ENCODE measurements at places on chromosomes 2 and 18.
A peak's percentile ranks its signal among the peaks of the same experiment; 100 is the strongest.

DNA sequence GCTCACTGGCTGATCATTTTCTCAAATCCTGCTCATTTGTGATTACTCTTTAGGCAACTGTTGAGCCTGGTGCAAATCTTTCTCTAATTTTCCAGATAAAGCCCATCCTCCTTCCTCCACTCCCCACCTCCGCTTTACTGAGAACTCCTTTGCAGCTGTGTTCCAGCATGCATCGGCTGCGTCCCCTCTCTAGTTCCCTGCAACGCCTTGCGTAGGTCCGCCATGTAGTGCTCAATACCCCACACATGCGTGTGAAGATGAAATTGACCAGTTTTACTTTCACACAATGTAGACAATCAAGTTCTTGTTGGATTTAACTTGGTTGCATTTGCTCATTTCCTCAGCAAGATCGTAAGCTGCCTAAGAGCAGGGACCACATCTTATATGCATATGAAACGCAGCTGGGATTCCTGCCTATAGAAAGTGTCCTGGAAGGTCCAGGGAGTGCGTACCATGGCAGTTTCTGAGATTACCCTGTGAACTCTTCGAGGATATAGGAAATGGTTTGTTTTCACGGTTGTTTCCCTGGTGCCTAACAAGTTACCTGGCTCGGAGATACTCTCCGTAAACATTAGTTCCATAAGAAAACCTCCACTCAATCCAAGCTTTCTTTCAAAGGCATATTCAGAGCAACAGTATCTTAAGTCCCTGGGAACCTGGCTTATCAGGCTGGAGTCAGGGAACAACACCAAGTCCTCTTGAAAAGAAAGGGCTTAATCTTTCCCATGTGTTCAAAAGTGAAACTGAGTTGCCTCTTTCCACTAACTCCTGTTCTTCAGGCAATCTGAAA is 766.4 kb upstream of the ID2 start:
- DNase-seq = no peak

DNA sequence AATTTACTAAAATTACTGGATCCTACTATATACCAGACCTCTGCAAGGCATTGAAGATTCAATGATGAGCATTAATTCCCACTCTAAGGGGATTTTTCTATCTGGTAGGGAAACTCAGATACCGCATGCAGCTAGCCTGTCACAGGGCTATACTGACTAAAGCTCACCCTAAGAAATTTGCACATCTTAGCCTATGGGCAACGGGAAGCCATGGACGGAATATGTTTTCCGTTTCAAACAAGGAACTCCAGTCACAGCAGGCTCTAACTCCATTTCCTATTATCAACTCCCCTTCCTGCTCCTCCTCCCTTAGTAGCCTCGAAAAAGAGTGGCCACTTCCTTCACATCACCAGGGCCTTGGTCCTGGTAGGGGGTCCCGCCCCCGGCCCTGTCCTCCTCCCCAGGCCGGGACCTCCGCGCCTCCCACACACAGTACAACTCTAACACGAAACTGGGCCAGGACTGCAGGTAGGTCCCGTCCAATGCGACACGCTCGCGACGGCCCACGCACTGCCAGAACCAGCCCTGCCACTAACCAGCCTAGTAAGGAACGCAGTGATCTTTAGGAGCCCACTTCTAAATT is 659 bp upstream of the COX5B start:
- no peak for DNase-seq

GRCh38 chr18:76972241-76972640 is 149.9 kb downstream of the ZNF236 start:
- DNase-seq = no peak

GRCh38 chr2:203484266-203485112 is 50.6 kb downstream of the RAPH1 start:
- DNase-seq = peak; percentile 65

GRCh38 chr2:165462443-165462842 is 7.1 kb upstream of the CSRNP3 start:
- no peak for DNase-seq

DNA sequence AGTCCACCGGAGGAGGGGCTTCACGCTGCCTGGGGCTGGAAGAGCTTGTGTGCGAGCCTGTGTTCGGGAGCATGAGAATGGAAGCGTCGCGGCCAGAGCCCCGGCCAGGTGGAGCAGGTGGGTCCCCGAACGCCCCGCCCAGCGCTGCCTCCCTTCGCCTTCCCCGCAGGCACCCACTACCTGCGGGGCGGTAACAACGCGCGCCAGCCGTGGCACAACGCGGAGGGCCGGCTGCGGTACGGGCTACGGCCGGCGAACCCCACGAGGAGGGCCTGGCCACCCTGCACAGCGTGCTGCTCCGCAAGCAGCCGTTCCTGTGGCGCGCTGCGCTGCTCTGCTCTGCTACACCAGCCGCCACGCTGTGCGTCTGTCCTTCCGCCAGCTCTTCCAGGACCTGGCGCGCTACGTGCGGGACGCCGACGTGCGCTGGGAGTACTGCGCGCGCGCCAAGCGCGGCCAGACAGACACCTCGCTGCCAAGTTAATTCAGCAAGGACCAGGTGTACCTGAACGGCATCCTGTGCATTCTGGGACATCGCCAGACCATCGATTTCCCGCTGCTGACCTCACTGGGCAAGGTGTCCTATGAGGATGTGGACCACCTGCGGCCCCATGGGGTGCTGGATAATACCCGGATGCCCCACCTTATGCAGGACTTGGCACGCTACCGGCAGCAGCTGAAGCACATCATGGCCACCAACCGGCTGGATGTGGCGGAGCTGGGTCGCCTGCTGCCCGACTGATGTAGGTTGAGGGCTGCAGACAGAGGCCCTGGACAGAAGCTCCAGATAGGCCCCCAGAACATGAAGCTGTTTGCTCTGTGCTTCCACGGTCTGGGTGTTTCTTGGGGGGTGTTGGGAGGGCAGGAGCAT is 200.6 kb downstream of the NAPG start:
- DNase-seq = no peak

DNA sequence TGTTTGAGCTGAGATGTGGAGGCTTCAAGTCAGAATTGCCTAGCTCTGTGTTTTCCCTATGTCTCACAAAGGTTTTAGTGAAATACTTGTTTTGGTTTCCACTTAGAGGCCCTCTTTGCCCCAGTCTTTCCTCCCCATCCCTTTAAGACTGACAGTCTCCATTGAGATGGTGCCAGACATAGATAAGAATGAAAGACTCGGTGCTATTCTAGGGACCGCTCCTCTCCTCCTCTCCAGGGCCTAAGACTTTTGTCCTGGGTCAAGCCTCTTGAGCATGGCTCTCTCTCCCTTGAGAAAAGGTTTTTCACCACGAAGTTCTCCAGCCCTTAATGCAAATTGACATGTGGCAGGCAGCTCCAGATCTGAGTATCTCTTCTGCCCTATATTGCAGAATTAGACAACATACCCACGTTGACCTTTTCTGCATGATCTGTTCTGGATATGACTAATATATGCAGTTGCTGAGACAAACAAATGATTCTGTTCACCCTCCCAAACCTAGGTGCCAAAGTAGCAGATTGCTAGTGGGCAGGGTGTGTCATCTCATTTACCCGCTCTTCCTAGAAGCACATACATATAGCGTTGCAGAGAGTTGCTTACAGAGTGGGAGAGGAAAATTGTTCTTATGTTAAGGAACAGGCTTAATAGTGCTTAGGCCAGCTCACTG is 47.5 kb upstream of the ACSL3 start:
- DNase-seq = no peak

DNA sequence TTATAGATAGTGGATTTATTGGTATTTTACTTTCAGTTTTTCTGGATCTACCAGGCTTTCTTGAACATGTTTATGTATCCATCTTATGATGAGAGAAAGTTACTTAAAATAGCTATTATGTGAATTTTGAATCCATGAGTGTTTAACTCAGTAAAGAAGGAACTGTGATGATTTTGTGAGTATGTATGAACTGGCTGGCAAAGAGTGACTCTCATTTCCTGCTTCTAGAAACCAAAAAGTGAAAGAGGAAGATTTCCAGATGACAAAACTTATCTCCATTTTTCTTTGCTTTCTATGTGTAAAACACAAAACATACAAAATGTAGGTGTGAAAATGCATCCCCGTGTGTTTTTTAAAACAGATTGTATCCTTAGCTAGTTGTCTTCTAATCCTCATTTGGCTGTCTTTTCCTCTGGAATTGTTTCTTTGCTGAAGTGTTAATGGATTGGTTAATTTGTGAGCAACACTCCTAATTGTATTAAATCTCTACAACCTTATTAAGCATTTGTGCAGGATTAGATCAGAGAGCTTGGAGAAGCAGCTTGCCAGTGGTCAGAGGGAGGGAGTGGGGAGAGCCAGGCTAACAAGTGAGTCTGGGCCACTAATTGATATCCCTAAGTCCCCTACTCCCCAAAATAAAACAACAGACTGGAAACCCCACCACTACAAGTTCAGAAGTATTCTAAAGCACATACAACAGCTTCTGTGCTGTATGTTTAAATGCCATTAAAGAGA is 23.9 kb downstream of the PTPRM start:
- DNase-seq = no peak

- no peak for DNase-seq
Observed at GRCh38 chr2:55223958-55224760, 7.9 kb downstream of the CLHC1 start.

GRCh38 chr2:20291106-20291564 is 59.5 kb downstream of the PUM2 start:
- peak; percentile 7 for DNase-seq

DNA sequence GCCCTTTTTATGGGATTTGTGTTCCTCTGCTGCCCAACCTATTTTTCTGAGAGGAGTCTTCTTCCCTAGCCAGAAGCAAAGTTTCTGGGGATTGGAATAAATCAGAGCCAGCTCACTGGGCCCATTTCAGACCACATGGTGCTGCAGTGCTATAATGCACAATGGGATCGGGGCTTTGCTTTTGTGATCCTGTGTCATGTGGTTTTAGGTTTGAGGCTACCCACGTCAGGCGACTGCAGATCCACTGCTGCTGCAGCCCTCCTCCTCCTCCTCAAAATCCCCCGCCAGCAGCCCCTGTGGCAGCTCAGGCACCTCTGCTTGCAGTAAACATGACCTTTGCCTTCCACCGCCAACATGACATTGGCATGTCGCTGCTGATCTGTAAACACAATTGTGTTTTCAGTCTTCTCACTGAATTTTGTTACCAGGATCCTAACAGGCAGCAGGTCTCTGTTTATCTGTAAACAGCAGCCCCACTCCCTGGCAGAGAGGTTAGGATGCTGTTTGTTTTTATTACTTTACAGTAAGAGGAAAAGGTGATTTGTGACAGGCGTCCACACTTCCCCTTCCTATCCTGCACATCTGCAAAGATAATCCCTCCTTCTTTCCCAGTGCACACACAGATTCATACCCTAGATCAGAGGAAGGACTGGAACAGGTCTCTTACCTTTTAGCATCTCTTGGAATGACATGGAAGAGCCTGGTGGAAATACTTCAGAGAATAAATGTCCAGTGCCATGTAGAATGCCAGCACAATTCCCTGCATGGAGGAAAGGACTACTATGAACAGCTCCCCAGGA is 130.8 kb downstream of the FOXI3 start:
- no peak for DNase-seq

DNA sequence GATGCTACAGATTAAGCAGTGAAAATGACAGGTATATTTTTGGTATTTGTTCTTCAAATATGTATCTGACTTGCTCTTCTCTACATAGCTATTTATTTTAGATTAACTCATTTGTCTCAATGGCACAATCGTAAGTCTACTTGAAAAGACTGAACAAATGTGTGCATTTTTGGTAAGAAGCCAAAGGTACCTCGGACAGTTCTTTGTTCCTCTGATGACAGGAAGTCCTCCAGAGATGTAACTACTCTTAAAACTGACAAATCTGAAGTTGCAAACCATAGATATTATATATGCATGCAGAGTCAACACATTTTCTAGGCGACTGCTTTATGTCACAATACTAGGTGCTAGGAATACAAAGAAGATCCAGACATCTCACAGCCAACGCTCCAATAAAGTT is 36.7 kb downstream of the NDUFAF7 start:
- no peak for DNase-seq

DNA sequence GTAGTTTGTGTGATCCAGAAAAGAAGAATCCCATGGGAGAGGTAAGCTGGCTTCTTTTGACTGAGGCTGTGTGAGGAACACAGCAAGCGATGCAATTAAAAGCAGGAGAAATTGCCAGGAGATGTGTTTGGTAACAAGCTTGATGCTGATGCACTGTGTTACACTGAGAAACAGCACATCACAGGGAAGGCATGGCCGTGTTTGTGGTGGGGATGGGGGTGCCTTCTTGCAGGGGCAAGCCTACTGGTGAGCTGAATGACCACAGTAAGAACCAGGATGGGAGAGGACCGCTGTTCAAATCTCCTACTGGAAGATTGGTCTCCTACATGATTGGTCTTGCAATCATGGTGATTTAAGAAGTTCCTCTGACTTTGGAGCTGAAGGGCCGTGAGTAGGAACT is 477.7 kb upstream of the HS6ST1 start:
- DNase-seq = no peak

- DNase-seq = no peak
Observed at GRCh38 chr2:196887431-196887830, 39.1 kb downstream of the PGAP1 start.

GRCh38 chr2:20580690-20581437 is 70.0 kb downstream of the HS1BP3 start:
- no peak for DNase-seq

- no peak for DNase-seq
Observed at GRCh38 chr2:26605999-26606846, 34.9 kb downstream of the CIB4 start.

- no peak for DNase-seq
Observed at GRCh38 chr2:230205721-230206120, 14.1 kb downstream of the SP110 start.

DNA sequence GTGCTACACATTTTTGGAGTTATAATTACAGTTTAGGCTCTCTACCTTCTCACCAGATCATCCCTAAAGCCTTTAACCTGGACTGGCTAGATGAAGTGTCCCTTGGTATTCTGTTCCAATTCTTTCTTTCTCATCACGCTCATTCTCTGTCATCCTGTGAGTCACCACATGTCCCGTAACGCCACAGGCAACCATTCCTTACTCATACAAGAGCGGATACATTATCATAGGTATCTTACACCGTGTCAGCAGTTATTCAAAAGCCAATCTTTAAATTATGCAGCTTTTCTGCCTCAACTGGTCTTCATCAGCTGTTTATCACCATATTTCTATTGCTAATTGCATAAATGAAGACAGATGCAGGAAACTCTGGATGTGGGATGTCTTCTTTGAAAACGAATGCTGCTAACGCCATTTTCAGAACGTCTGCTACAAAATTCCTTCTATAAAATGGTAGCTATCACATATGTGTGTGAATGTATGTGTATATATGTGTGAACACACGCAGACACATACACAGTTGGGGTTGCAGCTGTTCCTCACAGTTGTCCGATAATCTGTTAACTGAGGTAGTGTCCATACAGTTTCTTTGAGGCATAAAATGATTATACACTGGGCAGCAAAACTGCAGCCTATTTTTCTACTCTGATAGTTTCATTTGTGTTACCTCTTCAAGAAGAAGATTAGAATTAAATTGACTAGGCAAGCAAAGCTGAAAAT is 47.9 kb downstream of the EML6 start:
- DNase-seq = no peak

- no peak for DNase-seq
Observed at GRCh38 chr2:59191781-59192180, 950.7 kb upstream of the FANCL start.

All from CD4-positive, alpha-beta T cell treated with Interleukin-6 at 100 ng/mL for 8 hours (primary cell).